Stimulated activated CD8-positive, alpha-beta memory T cell treated with anti-CD3 and anti-CD28 coated beads, Interleukin-12 subunit alpha, Interleukin-12 subunit beta, amount 100 ng/mL, for 4 hours (primary cell): ENCODE measurements at places on chromosomes 4 and X.
A peak's percentile ranks its signal among the peaks of the same experiment; 100 is the strongest.

- DNase-seq, result no peak
Measured at GRCh38 chrX:15033917-15034316, 160.7 kb downstream of the MOSPD2 start.

DNA sequence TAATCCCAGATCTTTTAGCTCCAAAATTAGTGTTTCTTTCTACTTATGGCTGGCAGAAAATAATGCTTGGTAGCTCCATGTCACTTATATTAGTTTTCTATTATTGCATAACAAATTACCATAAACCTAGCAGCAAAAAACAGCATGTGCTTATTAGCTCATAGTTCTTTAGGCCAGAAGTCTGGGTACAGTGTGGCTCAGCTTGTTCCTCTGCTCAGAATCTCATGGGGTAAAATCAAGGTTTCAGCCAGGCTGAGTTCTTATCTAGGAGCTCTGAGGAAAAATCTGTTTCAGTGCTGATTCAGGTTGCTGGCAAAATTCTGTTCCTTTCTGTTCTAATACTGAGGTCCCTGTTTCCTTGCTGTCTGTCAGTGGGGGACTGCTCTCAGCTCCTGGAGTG lies 101.1 kb downstream of the CT47B1 start:
- no peak for DNase-seq

GRCh38 chr4:121126449-121127006 lies 37.6 kb downstream of the TNIP3 start:
- DNase-seq, result no peak

- DNase-seq, result no peak
Measured at GRCh38 chr4:46844325-46844917, 64.6 kb downstream of the COX7B2 start.

DNA sequence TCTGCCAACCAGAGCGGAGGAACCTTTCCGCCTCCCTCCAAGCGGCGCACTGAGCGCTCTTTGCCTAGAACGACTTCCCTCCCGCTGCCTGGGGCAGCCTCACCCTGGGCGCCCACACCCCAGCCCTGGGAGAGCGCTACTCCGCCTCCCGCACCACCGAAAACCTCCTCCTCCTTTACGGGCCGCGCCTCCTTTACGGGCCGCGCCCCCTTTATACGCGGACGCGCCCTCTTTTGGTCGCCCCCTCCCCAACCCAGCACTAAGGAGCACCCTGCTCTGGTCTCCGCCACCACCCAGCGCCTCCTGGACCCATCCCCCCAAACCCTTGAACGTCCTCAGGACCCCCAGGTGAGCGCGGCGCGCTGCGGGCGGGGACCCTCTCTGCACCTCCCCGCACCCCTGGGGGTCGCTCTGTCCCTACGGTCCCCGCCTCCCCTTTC lies 586 bp upstream of the NSG1 start:
- no peak for DNase-seq

DNA sequence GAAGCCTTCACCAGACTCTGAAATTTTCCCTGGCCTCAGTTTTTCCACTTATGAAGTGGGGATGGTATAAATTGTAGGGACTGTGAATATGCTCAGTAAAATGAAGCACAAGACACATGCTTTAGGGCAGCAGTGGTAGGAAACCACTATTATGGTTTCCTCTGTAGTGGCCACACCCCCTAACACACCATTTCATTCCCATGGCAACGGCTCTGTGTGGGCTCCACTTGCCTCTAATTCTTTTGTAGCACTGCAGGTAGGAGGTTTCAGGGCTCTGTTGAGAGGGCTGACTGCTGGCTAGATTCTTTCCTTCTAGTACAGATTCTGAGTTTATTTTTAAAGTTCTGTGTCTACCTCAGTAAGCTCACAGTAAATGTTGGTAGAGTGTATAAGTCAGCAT lies 3.5 kb upstream of the VMA21 start:
- peak; percentile 27 for DNase-seq
